COR-L47 (cell line): ENCODE measurements at places on chromosomes 16 and 17.

DNA sequence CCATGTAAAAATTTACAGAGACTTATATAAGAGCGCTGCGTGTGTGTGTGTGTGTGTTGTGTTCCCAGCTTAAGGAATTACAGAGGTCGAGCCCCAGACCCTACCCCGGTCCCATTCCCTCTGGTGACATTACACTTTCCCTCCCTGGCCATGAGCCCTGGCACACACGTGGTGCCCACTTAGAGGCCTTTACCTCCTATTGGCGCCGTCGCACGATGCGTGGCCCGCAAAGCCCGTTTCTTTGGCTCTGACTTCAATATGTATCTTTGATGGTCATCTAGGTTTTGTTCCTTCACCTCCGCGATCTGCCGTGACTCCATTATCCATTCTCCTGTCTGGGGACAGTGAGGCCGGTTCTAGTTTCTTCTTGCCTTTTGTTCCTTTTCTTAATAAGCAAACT, 96.9 kb upstream of the CHMP6 start:
- no peak for DNase-seq

- DNase-seq: no peak
These were observed 2.1 kb downstream of the RGS9 start for GRCh38 chr17:65139101-65139764.

DNA sequence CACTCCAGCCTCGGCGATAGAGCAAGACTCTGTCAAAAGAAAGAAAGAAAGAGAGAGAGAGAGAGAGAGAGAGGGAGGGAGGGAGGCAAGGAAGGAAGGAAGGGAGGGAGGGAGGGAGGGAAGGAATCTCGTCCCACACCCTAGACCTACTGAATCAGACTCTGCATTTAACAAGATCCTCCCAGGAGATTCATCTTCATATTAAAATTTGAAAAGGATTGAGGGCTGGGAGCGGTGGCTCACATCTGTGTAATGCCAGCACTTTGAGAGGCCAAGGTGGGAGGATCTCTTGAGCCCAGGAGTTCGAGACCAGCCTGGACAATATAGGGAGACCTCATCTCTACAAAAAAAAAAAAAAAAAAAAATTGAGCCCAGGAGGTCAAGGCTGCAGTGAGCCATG, 33.5 kb upstream of the NUFIP2 start:
- DNase-seq: no peak

DNA sequence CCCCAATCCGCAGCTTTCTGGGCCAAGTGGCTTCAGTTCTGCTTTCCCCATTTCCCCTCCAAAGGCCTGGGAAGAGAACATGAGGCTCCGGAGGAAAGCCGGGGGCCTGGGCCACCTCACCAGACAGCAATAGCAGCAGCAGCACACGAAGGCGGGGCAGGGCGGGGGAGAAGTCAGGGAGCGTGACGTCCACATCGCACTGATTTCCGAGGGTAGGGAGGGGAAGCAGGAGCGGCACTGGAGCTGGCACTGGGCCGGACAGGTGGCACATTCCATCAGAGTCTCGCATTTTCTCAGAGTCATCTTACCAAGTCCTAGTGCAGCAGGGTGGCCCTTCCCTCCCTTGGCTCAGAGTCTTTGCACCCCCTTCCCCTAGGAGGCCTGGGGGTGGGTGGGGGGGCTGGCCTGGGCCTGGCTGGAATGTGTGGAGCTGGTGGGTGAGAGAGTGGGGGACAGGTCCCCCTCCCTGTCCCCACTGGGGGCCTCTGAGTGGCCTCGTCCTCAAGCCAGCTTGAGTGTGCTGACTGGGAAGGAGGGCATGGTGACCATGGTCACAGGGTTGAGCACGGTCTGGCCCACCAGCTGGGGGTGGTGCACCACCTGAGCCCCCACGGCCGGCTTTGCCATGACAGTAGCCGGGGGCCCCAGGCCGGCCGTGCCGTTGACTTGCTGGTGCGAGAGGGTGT, 14.3 kb downstream of the MNT start:
- DNase-seq: no peak

GRCh38 chr17:30315106-30315505, 18.8 kb downstream of the TMIGD1 start:
- no peak for DNase-seq

DNA sequence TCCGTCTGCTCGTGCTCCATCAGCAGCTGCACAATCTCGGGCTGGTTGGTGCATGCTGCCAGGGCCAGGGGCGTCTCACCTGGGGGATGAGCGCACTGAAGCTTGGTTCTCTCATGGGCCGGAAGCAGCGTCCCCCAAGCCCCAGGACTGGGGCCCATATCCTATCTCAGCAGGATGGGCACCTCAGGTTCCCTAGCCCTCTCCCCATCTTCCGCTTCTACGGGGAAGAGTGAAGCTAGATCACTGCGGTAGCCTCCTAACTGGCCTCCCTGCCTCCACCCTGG, 24.8 kb downstream of the TRPV3 start:
- DNase-seq: no peak

- no peak for DNase-seq
These were observed 841 bp downstream of the TEKT5 start for GRCh38 chr16:10693889-10694288.

- DNase-seq: no peak
These were observed 4.6 kb downstream of the TGFB1I1 start for GRCh38 chr16:31476303-31477219.

- no peak for DNase-seq
These were observed 9.8 kb downstream of the DNAJA3 start for GRCh38 chr16:4435337-4436067.

DNA sequence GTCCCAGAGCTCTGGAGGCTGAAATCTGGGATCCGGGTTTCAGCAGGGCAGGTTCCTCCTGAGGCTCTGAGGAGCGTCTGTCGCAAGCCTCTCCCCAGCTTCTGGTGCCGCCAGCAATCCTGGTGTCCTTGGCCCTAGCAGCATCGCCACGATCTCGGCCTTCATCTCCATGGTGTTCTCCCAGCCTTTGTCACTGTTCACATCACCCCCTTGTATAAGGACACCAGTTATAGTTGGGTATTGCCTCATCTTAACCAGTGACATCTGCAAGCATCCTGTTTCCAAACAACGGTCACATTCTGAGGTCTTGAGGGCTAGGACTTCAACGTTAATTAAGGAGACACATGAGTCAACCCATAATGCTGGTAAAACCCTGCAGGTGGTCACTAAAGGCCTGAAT, 2.8 kb upstream of the PPP1R27 start:
- no peak for DNase-seq

GRCh38 chr16:24540602-24541210, 1.3 kb downstream of the RBBP6 start:
- DNase-seq: no peak

GRCh38 chr16:56591377-56592060, 2.2 kb downstream of the MT3 start:
- no peak for DNase-seq

GRCh38 chr17:71180801-71181385, 939.9 kb upstream of the SOX9 start:
- no peak for DNase-seq

DNA sequence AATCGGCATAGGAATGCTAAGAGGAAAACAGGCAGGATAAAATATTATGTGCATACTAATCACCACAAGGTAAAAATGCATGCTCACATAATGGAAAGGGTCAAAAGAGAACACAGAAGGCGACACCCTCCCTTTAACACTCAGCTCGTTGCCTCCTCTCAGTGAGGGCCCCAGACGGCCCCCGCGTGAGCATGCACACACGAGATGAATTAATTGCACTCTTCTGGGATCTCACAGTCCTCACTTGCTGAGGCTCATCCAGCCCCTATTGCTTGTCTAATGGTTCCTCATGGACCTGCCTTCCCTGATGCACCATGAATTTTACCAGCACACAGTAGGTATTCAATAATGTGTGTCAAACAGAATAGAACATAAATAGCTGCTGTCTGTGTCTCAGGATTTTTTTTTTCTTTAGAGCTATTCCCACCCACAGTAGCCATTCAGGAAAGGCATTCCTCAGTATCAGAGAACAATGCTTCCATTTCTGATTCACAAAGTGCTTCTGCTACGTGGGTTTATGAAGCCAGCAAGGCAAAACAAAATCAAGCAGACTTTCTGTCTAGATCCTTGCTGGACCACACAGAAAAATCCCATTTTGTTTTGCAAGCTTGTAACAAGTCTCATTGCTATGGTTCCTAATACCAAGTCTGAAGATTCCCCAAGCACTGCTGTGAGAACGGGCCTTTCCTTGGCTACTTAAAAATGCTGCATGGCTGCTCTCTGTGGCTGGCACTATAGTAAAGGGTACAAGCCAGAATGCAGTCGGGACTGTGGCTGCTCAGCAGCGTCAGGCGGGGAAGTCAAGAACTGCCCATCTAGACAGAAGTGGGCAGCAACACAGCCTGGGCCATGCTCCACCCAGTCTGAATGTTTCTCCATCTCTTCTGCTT, 43.6 kb downstream of the TOM1L2 start:
- DNase-seq: no peak

- no peak for DNase-seq
These were observed 32.7 kb downstream of the ITGB3 start for GRCh38 chr17:47286198-47286914.

GRCh38 chr16:19681637-19682036, 36.4 kb downstream of the KNOP1 start:
- no peak for DNase-seq

DNA sequence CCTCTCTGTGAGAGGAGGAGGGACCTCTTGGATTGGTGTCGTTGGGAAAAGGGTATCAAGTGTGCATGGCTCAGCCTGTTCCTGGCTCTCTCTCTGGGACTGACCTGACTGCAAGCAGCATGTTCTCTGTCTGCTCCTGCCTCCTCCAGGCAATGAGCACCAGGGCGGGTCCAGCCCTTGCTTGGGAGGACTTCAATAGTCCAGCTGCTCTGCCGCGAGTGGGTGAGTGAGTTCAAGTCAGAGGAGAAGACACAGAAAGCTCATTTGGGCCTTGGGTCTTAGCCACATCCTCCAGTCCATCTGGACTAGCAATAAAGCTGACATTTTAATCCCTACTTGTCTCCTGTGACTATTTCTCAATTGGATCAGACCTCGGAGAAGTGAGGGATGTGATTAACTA, 25.2 kb upstream of the TNS4 start:
- no peak for DNase-seq

- DNase-seq: no peak
These were observed 3.3 kb downstream of the ZCCHC14 start for GRCh38 chr16:87489434-87490045.

- DNase-seq: no peak
These were observed 470 bp downstream of the MLYCD start for GRCh38 chr16:83899272-83899897.

DNA sequence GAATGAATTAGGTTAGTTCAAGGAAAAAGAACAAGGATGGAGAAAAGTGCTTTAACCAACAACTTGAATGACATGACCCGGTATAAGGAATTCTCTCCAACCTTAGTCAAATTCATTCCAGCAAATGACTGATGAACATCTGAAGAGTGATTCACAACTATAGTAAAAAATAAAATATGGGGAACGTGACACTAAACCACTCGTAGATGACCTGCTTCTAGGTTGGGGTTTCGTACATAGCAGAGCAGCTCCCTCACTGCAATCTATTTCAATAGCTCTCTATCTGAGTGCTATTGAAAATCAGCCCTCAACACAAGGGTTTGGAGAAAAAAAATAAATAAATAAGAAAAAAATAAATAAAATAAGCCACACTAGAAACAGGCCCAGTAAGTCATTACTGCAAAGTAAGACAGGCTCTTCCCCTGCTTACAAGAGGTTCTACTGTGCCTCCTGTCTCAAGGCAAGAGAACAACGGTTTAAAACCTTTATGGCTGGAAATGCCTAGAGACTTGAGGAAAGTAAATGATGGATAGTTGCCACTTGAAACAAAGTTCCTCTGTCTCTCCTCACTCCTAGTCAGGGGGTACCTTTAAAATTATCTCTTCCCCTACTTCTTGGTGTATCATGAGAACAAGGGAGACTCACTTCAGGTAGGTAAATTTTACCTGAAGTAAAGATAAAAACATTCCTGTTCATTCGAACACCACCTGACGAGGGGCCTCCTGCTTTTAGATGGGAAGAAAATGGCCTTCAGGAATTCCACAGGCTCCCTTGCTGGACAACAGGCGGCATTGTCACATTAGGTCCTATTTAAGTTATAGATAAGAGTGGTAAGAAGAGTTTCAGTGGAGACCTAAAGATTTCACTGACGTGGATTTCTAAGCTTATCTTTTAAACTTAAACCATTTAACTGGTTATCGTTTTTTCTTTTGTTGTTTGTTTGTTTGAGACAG, 20.5 kb downstream of the COG7 start:
- no peak for DNase-seq

- no peak for DNase-seq
These were observed 329.0 kb upstream of the TBX2 start for GRCh38 chr17:61070649-61071048.

GRCh38 chr17:34220752-34221395, 34.2 kb upstream of the CCL2 start:
- no peak for DNase-seq

- DNase-seq: no peak
These were observed 538.0 kb downstream of the CDH13 start for GRCh38 chr16:83164816-83165215.

DNA sequence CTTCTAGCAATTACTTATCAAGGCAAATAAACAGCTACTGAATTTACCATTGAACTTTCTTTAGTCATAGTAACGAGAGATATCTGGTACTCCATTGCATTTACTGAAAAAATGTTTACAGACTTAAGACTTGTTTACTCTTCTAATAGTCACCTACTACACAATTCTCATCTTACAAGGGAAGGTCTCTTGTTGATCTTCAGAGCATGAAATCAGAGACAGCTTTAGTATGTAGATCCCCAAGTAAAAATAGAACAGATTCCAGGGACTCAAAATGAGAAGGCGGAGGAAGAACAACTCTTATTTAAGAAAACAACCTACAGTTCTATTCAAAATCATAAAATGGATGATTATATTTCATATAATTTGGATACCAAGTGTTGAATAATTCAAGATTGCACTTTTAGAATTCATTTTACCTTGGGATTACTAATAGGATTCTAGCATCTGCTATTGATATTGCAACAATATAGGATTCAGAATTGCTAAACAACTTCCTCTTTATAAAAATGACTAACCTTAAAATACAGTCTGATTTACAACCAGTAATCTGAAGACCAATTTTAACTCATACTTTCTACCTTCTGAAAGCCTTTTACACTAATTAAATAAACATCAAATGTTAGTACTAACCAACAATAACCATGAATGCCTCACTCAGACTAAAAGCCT, 20.8 kb downstream of the UBE2G1 start:
- DNase-seq: no peak

GRCh38 chr16:50323335-50324011, 45.3 kb downstream of the BRD7 start:
- peak; percentile 15 for DNase-seq

GRCh38 chr17:19727501-19728078, 11.2 kb upstream of the SLC47A2 start:
- DNase-seq: no peak

DNA sequence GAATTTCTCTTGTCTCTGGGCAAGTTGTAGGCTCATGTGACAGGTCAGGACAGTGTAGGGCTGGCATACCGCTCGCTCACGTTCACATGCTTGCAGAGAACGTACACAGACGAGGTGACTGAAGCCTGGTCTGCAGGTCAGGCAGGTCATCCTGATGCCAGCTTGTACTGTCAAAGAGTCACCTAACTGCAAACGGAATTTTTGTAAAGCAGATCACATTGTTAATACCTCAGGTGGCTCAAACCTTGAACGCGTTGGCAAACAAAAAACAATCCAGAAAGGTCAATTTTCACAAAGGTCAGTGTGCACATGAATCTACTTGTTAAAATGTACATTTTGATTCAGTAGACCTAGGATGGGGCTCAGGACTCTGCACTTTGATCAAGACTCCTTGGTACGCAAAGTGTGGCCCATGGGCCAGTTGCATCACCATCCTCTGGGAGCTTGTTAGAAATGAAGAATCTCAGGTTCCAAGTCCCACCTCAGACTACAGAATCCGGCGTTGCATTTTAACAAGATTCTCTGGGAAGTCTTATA, 28.6 kb downstream of the ANKRD40 start:
- no peak for DNase-seq
